ENCODE measurements at places on chromosomes 6 and 20. TPM values are rescaled to one million over a fixed set of nuclear protein-coding genes. Genes with fewer than 3 reads are reported as not detected.

HLA-DRB1 gene
- 16.8 TPM for total RNA-seq

DNA sequence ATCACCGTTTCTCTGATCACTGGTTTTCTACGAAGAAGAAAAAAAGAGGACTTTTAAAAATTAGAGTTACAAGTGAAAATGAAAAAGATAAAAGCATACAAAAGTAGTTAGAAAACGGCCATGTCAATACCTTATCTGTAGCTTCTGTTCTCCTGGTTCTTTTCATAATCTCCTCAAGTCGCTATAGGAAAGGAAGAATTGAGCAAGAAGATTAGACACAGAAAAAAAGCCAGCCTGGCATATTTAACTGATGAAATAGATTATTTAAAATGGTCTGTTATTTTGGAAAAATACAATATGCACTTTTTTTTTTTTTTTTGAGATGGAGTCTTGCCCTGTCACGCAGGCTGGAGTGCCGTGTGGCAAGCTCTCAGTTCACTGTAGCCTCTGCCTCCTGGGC is 70.2 kb upstream of the BCLAF1 start:
- no peaks in the 10 kb centered on the region for H3K36me3 ChIP-seq
- no peak overlapping the region for H3K4me3 ChIP-seq
- DNase-seq = no peak
- H3K27me3 ChIP-seq = no peaks in the 10 kb centered on the region

GRCh38 chr6:25746968-25747367 is 7.6 kb upstream of the SLC17A4 start:
- H3K4me1 ChIP-seq = no peaks in the 10 kb centered on the region
- H3K4me3 ChIP-seq = no peak overlapping the region
- no peaks in the 10 kb centered on the region for H3K36me3 ChIP-seq
- H3K27me3 ChIP-seq = no peaks in the 10 kb centered on the region

CRISP2 gene
- total RNA-seq = not detected

- no peaks in the 10 kb centered on the region for H3K27me3 ChIP-seq
- no peak for DNase-seq
- H3K27ac ChIP-seq = no peak overlapping the region
- H3K4me1 ChIP-seq = peaks cover 10% of the 10 kb centered on the region
Observed at GRCh38 chr20:25280574-25281535, 33.0 kb downstream of the PYGB start.

HINT3 gene
- 23.1 TPM for total RNA-seq
